ENCODE measurements at places on chromosomes 1 and 21. TPM values are rescaled to one million over a fixed set of nuclear protein-coding genes. Genes with fewer than 3 reads are reported as not detected.

DNA sequence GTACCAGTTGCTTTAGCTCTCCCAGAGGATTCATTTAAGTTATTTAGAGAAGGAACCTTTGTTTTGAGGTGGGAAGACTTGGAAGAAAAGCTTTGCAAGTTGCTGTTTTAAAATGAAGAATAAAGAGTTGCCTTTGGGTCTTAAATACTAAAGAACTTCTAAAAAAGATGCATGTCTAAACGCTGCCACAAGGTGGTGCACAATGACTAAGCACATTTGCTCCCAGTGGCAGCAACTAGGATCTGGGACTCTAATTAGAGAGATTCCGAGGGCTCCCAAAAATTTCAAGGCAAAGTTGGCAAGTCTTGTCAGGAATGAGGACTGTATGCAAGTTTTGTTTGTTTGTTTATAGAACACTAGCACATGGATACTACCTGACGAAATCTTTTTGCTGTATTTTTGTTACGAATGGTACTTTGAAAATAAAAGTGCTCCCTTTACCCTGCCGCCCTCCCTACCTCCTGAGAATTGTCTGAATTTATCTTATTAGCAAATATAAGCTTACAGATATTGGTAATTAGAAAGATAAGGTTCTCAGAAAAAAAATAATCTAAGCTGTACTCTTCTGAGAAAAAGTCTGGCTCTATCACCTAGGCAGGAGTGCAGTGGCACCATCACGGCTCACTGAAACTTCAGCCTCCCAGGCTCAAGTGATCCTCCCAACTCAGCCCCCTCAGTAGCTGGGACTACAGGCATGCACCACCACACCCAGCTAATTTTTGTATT, 121.8 kb downstream of the HFM1 start:
- DNase-seq = peak; percentile 23

- DNase-seq = no peak
Measured at GRCh38 chr1:235919127-235919832, 52.6 kb upstream of the LYST start.

GRCh38 chr1:6158181-6158580, 21.9 kb downstream of the CHD5 start:
- no peak for DNase-seq

DNA sequence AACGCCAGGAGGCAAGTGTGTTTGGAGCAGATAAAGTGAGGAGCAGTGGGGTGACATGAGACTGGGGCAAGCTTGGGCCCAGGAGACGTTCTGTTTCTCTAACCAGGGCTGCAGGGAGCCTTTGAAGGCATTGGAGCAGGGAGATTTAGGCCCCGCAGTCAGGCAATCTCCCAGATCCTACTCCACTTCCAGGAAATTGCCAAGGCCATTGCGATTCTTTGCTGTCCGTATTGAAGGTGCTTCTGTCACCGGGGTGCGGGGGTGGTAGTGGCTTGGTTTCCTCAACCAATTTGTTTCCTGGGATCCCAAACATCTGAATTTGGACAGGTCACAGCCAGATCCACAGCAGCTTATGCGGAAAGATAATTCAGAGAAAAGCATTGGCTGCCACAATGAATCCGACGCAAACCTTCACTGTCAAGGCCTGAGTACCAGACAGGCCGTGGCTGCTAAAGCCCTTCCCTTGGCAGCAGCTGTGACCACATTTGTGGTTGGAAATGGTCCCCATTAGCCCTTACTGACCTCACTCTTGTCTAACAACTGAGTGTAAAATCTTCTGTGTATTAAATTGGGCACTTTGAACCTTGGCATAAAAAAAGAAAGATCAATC, 385.6 kb downstream of the PTPRU start:
- DNase-seq = no peak

DNA sequence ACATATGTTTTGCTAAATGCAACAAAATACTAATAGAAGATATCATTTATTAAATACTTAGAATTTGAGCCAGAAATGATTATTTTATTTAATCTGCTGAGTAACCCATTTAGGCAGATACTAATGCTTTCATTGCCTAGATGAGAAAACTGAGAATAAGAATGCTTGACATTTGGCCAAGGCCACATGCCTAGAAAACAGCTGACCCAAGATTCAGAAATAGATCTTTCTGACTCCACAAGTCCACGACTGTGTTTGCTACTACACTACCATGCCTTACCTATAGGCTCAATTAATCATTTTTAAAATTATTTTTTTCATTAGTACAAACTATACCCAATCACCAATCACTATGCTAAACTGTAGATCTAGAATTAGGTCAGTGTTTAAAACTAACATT, 129.7 kb downstream of the ATP1B1 start:
- no peak for DNase-seq

- DNase-seq = no peak
Measured at GRCh38 chr1:53560581-53561502, 101.6 kb downstream of the DMRTB1 start.

GRCh38 chr1:1924386-1924785, 5.3 kb upstream of the TMEM52 start:
- DNase-seq = no peak

GRCh38 chr1:109274533-109275476, 8.1 kb downstream of the PSRC1 start:
- no peak for DNase-seq

- DNase-seq = peak; percentile 62
Measured at GRCh38 chr1:16009030-16009460, 5.0 kb downstream of the SRARP start.

DNA sequence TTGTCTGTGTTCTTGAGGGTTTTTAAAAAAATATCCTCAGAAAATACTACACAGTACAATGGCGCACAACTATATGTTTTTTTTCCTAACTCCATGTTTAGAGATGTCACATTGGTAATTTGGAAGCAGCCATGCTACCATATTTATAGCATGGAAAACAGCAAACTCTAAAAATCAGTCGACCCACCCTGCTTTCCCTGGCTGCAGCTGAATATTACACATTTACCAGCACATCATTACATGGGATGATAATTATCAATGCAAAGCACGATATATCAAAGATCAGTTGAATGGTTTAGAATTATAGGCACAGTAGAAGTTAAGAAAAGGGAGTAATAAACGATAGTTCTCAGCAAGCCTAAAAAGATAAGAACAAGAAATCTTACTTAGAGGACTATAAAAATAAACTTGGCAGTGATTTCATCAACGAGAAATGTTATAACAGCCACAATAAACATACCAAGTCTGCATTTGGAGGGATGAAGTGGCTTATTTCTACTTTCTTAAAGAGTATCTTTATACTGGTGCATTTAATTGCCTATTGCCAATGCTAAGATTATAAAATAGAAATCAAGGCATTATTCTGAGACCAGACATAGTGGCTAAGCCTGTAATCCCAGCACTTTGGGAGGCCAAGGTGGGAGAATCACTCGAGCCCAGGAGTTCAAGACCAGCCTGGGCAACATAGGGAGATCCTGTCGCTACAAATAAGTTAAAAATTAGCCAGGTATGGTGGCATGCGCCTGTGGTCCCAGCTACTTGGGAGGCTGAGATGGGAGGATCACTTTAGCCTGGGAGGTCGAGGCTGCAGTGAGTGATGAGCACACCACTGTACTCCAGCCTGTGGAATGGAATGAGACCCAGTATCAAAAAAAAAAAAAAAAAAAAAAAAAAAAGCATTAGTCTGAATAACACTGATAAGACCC, 43.4 kb downstream of the WDR64 start:
- no peak for DNase-seq

COL9A2 gene
- polyA plus RNA-seq = 0.68 TPM

ZBTB8B gene
- not detected for polyA plus RNA-seq

PRKAA2 gene
- polyA plus RNA-seq = not detected
